Chondrocyte (in vitro differentiated cells): ENCODE measurements at places on chromosomes 2 and 18. TPM values are rescaled to one million over a fixed set of nuclear protein-coding genes. Genes with fewer than 3 reads are reported as not detected.

DNA sequence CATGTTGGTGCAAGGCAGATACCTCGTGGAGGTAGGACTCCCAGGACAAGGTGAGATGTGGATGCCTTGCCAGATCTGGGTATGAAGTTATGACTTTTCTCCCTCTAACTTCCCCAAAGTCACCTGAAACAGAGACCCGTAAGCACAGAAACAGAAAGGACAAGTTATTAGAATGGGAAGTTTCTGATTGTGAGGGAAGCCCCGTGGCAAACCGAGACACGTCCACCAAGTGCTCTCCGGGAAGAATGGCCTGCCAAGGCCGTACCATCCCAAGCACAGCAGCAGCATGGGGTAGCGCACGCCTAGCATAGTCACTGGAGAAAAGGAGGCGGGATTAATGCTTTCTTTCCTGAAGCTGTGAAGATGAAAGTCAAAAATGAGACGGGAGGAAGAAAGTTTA lies 110.6 kb downstream of the ZNF532 start:
- DNase-seq: no peak
- no peaks in the 10 kb centered on the region for H3K27me3 ChIP-seq
- peaks cover 32% of the 10 kb centered on the region for H3K4me1 ChIP-seq
- no peak overlapping the region for H3K4me3 ChIP-seq

DNA sequence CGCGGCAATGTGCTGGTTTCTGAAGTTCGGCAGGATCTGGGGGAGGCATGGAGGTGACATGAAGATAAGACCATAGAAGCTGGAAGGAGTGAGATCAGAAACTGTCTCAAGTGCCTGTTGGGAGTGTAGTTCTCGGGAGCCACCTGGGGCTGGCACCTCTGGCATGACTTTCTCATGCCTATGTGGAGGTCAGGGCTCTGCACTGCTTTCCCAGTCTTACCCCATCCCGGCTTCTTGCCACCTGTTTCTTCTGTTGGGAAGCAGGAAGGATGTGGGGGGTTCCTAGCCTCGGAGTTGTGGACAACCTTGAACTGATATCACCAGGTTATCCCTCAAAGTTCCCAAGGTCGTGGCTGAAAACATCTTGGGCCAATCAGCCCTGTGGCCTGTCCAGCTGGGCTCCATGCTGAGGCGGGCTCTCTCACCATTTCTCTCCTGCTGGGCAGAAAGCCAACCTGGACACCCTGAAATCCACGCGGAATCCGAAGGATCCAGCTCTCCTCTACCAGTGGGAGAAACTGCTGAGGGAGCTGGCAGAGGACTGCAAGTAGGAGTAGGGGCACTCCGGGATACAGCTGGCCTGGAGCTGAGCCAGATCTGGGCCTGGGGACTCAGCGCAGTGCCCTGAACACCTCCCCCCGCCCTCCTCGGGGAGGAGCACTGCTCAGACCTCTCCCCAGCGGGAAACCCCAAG lies 42.5 kb downstream of the FER1L5 start:
- H3K27me3 ChIP-seq: peaks cover 6% of the 10 kb centered on the region
- no peak overlapping the region for H3K4me3 ChIP-seq
- H3K36me3 ChIP-seq: no peaks in the 10 kb centered on the region

DNA sequence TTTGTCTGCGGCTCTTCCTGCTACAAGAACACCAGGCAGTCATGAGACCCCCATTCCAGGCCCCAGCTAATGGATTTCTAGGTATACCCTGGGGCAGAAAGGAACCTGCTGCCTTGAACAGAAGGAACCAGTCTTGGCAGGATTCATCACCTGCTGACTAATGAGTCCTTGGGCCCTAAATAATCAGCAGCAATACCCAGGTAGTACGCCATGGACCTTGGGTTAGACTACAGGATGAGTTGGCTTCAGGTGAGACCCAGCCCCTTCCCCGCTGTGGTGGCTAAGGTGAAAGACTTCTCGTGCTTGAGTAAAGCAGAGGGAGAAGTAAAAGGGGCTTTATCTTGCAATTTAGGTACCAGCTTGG lies 105.0 kb downstream of the SPIRE1 start:
- H3K4me3 ChIP-seq: no peak overlapping the region
- no peaks in the 10 kb centered on the region for H3K27me3 ChIP-seq
- peaks cover 12% of the 10 kb centered on the region for H3K36me3 ChIP-seq
- DNase-seq: no peak
- peaks cover 36% of the 10 kb centered on the region for H3K4me1 ChIP-seq

- no peak overlapping the region for H3K27ac ChIP-seq
- peaks cover 22% of the 10 kb centered on the region for H3K4me1 ChIP-seq
- DNase-seq: no peak
- no peak overlapping the region for H3K4me3 ChIP-seq
These were observed 9.5 kb downstream of the DGKD start for GRCh38 chr2:233363744-233364235.

DNA sequence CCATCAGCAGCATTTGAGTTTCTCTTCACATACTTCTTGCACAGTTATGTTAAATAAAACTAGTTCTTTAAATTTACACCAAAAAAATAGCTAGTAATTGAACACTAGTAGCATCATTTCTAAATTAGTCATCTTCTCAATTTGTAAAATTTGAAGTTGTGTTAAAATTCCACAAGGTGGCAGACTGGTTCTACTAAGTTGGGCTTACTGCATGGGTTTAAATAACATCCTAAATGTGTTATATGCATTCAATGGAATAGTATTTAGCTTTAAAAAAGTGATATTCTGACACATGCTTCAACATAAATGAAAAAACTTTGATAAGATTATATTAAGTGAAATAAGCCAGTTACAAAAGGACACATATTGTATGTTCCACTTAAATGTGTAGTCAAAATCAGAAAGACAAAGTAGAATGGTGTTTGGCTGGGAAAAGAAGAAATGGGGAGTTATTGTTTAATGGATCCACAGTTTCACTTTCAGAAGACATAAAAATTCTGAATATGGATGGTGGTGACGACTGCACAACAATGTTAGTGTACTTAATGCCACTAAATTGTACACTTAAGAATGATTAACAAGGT lies 28.7 kb upstream of the RPRD1A start:
- peaks cover 11% of the 10 kb centered on the region for H3K27me3 ChIP-seq
- no peaks in the 10 kb centered on the region for H3K4me1 ChIP-seq
- no peak overlapping the region for H3K4me3 ChIP-seq
- no peak overlapping the region for H3K27ac ChIP-seq
- H3K36me3 ChIP-seq: no peaks in the 10 kb centered on the region

GRCh38 chr18:33812186-33812585 lies 234.2 kb downstream of the ASXL3 start:
- no peak overlapping the region for H3K4me3 ChIP-seq
- H3K4me1 ChIP-seq: peaks cover 2% of the 10 kb centered on the region
- no peak overlapping the region for H3K27ac ChIP-seq
- no peaks in the 10 kb centered on the region for H3K36me3 ChIP-seq
- no peaks in the 10 kb centered on the region for H3K27me3 ChIP-seq
- no peak for DNase-seq

GRCh38 chr2:232894251-232894650 lies 24.2 kb downstream of the SNORC start:
- peaks cover 2% of the 10 kb centered on the region for H3K27me3 ChIP-seq
- no peak overlapping the region for H3K4me3 ChIP-seq
- H3K36me3 ChIP-seq: no peaks in the 10 kb centered on the region
- no peak overlapping the region for H3K27ac ChIP-seq
- H3K4me1 ChIP-seq: peaks cover 14% of the 10 kb centered on the region

GRCh38 chr2:31382452-31383120 lies 32.0 kb downstream of the XDH start:
- no peaks in the 10 kb centered on the region for H3K27me3 ChIP-seq
- no peaks in the 10 kb centered on the region for H3K36me3 ChIP-seq
- DNase-seq: no peak
- peaks cover 19% of the 10 kb centered on the region for H3K4me1 ChIP-seq
- no peak overlapping the region for H3K4me3 ChIP-seq
- H3K27ac ChIP-seq: no peak overlapping the region

DNA sequence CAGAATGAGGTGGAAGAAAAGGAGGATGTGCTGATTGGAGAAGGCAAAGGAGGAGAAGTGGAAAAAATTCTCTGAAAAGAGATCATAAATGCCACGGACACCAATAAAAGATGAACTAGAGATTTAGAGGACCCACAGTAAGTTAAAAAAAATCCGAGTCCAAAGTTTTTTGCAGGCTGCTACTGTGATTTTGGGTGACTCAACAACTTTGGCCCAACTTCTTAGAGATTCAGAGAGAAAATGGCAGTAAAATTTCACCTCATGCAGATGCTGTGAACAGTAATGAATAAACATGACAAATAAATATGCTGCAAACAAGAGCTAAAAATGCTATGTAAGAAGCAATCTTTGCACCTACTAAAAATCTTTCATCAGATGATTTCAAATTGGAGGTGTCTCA lies 176.9 kb upstream of the SESTD1 start:
- H3K36me3 ChIP-seq: no peaks in the 10 kb centered on the region
- H3K27me3 ChIP-seq: no peaks in the 10 kb centered on the region
- no peak overlapping the region for H3K4me3 ChIP-seq
- DNase-seq: no peak

Gene CAMKMT
- total RNA-seq: 6.5 to 12.2 TPM (median 8.7 TPM) in 3 replicates
